ENCODE measurements at places on chromosomes 5 and 9. TPM values are rescaled to one million over a fixed set of nuclear protein-coding genes. Genes with fewer than 3 reads are reported as not detected.

The PFN3 gene
- not detected for total RNA-seq

The PCDHGA6 gene
- 0.44 TPM for total RNA-seq

The TRIM14 gene
- 15.8 TPM for total RNA-seq

The TMEM174 gene
- total RNA-seq, result not detected

The HTR1A gene
- total RNA-seq, result not detected

The FLT4 gene
- not detected for total RNA-seq

The GABRP gene
- total RNA-seq, result not detected

DNA sequence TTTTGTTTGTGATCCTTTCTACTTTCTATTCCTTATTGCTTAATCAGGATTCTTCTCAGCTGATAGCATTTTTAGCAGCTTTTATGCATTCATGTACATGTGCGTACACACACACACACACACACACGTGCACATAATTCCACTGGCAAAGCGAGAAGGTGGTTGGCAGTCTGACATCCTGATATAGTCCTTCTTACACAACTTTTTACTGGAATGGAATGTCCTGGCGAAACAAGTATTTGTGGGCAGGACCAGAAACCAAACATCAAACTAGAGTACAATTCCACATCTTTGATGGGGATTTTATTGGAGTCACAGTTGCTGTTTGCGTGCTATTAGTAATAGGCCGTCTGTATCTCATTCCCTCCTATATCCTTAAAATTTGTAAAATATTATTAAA, 356.5 kb downstream of the CCDC171 start:
- DNase-seq, result peak; percentile 24

GRCh38 chr5:108193021-108193795, 188.7 kb downstream of the FBXL17 start:
- peak; percentile 36 for DNase-seq

DNA sequence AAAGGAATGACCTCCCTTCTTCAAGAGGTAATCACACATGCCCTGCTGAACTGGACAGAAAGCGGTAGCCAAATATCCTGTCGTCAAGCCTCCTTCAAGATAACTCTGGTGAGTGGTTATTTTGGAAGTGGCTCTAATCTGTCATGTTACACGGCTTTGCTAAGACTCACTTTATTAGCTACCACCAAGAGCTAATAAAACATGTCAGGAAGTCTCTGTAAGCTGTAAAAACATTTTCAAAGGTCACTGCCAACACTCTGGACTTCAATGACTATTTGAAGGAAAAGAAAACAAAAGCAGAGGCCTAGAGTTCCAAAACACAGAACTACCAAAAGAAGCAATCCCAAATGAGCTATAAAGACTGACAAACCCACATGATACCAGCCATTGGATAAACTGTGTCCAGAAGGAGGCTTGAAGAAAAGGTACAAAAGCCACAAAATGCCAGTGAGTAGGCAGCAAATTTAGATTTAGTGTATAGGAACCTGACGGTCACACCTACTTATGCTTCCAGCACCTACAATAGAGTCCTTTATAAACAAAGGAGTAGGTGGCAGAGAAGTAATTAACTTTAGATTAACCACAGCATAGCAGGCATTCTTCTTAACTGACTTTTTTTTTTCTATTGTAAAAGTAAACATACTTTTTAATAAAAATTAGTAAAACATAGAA, 97.3 kb upstream of the EQTN start:
- DNase-seq, result no peak

DNA sequence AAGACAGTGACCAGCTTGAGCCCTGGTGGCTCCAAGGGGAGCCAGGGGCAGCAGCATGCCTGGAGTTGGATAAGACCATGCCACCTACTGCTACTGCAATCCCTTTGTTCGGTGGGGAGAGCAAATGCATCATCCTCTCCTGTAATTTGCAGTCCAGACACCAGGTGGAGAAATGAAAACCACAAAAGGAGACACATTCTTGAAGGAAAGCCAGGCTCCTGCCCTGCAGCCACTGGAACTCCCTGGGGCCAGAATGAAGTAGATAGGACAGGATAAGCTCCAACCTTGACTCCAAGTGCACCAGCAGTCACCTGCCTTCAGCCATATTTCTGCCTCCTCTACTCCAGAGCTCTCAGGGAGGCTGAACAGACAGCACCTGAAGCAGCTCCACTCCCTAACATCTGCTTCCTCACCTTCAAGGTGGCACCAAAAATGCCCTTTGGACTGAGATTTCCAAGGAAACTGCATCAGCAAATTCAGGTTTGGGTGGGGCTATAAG, 65.1 kb upstream of the IQGAP2 start:
- DNase-seq, result peak; percentile 84

GRCh38 chr5:163595932-163596607, 90.7 kb downstream of the MAT2B start:
- DNase-seq, result peak; percentile 13

GRCh38 chr9:118459913-118460312, 755.7 kb downstream of the TLR4 start:
- no peak for DNase-seq

DNA sequence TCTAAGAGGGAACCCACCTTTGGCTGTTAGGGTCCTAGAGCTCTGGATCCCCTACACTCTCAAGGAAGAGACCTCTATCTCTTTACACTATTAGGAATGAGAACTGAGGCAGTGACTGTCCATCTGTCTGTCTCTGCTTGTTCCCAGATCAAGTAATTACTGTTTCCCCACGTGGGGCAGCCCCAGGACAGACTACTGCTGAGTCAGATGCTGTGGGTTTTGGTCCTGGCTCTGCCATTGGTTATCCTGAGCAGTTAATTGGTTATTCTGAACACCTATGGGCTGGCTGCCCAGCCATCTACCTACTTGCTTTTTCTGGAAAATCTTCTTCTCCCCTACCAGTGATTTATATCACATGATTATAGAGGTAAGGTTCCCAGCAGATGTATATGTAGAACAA, 33.3 kb downstream of the FBXO10 start:
- DNase-seq, result peak; percentile 39

DNA sequence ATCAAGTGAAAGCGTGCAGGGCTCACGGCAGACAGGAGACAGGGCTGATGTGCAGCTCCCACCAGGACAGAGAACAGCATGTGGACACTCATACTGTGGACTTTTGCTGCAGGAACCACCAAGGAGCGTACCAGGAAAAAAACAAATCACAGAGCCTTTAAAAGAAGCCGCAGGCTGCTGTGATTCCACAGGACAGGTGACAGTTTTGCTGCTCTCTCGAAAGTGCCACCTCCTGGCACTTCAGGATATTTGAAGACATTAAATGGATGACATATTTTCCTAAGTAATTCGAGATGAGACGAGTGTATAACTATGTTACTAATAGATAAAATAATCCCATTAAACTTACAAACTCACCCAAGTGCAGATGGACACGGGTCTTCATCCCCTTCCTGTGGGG, 29.3 kb downstream of the ZDHHC11 start:
- DNase-seq, result no peak

GRCh38 chr9:6272229-6272598, 56.0 kb upstream of the TPD52L3 start:
- DNase-seq, result peak; percentile 73

- DNase-seq, result no peak
Observed at GRCh38 chr9:80387828-80388227, 816.1 kb downstream of the TLE4 start.

GRCh38 chr5:53422539-53422938, 57.9 kb upstream of the FST start:
- no peak for DNase-seq

DNA sequence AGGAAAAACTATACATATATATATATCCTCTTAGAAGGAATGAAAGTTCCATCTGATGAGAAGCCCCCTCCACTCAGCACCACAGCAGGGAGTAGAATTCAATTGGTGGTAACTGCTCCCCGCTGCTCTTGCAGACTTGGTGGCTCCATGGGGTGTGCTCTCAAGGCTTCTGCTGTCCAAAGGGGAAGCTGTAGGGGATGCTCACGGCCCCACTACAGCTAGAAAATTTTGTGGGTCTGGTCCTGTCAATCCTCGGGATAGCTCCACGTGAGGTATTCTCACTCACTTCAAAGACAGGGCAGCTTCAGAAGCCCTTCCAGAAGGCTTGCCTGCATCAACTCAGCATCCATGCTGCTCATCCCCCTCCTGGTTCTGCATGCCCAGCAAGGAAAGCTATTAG, 247.2 kb downstream of the CETN3 start:
- no peak for DNase-seq

DNA sequence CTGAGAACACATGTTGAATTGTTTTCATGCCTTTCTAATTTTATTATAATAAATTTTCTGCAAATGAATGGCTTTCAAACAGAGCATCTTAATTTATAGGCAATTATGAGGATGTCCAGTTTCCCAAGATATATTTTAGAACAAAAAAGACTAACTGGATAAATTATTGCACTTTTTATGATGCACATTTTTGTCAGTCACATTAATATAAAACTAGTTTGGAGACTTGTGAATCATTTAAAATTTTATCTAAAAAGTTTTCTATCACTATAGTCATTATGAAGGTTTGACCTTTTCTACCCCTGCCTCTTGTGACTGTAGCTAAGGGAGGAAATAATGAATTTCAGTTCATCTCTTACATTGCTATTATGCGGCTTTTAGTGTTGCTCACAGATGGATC, 393.8 kb downstream of the TAF11L14 start:
- no peak for DNase-seq

- no peak for DNase-seq
Observed at GRCh38 chr5:115456056-115456455, 88.5 kb downstream of the FEM1C start.

DNA sequence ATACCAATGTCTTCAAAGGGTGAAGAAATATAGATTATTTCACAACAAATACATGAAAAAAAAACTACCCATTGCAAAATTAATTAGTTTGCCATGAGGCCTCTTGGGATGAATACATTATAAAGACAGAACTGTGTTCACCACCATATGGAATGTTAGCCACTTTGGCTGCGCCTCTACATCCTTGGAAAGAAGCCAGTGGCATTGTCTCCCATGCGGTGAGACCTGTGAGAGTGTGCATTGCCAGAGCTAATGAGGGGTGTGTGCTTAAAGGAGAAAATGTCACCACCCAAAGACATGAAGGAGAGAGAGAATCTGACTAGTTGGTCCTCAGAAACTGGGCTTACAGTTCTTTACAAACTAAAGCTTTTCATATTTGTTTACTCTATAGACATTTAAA, 110.6 kb downstream of the PLPPR1 start:
- no peak for DNase-seq

- DNase-seq, result no peak
Observed at GRCh38 chr9:87540444-87541105, 42.9 kb downstream of the DAPK1 start.
